ENCODE measurements at places on chromosomes 11 and 22.

GRCh38 chr11:95229199-95229992 lies 1.6 kb downstream of the SESN3 start:
- peak; percentile 23 for DNase-seq

DNA sequence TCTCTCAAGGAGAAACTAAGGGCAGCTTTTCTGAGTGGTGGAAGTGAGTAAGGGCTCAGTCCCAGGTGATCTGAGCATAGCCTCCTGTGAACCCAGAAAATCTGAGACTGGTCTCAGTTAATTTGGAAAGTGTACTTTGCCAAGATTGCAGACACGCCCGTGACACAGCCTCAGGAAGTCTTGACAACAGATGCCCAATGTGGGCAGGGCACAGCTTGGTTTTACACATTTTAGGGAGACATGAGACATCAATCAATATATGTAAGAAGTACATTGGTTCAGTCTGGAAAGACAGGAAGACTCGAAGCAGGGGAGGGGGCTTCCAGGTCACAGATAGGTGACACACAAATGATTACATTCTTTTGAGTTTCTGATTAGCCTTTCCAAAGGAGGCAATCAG lies 13.5 kb upstream of the CRY2 start:
- DNase-seq, result no peak

GRCh38 chr11:27621405-27622161 lies 78.7 kb downstream of the BDNF start:
- no peak for DNase-seq

- DNase-seq, result no peak
Observed at GRCh38 chr11:65599216-65599954, 3.8 kb upstream of the KCNK7 start.

GRCh38 chr11:132035766-132036165 lies 665.4 kb downstream of the NTM start:
- DNase-seq, result no peak

GRCh38 chr22:19955241-19956128 lies 13.9 kb upstream of the TXNRD2 start:
- DNase-seq, result no peak

GRCh38 chr11:13137844-13138301 lies 128.8 kb downstream of the RASSF10 start:
- DNase-seq, result no peak

DNA sequence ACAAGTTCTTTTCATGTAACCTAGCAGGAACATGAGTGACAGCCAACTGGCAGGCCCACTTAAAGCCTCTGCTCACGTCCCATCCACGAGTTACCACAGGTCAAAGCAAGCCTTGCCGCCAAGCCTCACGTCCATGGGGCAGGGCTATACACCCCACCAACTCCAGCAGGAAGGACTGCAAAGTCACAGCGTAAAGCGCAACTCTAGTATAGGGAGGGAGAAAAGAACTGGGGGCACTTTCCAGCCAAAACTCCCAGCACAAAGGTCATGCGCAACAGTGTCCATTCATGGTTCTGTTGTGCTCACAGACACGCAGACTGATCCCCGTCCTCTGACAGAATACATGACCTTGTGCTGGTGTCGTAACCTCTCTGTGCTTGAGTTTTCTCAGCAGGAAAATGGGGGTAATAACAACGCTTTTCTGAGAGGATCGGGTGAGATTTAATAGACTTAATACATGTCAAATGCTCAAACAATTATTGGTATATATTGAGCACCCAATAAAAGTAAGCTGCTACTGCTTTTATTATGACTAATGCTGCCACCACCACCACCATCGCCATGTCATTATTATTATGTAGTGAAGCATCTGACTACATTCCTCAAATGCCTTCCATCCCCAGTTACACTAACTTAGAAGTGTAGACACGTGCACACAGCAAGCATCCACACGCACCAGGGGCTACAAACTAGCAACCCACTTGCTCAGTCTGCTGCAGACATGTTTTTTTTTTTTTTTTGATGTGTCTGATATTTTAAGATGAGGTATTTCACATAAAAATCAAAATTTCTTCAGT lies 104.4 kb upstream of the PARVA start:
- no peak for DNase-seq

DNA sequence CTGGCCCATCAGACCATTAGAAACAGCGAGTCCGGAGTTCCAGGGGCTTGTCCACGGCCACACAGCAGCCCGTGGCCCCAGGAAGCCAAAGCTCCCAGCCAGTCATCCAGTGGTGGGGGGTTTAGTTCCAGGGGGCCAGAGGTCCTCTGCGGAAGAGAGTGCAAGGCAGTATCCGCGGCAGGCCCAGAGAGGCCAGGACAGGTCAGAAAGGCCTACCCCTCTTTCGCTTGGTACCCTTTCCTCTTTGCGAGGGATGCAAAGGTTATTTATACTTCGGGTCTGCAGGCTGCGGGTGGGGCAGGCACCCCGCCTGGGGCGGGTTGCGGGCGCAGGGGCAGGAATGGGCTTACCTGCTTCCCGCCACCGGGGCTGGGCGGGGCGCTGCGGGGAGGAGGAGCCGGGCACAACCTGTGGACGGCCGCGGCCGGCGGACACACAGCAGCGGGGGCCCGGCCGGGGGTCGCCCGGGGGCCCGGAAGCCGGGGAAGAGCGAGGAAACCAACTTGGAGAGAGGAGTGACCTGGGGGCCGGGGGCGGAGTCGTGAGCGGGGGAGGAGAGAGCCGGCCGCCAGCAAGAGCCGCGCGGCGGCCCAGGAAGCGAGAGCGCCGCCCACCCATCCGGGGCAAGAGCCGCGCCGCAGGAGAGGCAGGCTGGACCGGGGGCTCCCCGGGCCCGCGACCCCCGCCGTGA lies at the start of gene SH3BP1:
SH3BP1 (plus strand) TSS at position 600 of the 691 bp plus-strand sequence. CDS start 119 bp downstream, outside the sequence.
- DNase-seq, result peak; percentile 67

DNA sequence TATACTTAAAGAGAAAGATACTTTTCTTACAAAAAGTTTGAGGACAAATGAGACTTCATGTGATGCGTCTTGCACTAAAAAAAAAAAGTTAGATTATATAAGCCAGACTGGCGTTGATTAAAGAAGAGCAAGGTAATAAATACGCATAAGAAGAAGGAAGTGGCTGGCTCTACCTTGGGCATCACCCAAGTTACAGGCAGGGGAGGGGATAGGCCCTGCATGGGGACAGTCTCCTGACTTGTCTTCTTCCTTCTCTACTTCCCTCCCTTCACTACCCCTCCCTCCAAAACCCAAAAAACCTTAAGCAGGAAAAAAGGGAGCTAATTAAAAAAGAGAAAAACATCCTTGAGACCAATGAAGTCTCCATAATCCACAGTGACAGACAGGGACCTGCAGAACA lies 22.3 kb upstream of the TMA7B start:
- no peak for DNase-seq

GRCh38 chr11:69642549-69642912 lies 1.6 kb downstream of the CCND1 start:
- no peak for DNase-seq

- DNase-seq, result no peak
Observed at GRCh38 chr11:65323813-65324212, 9.1 kb downstream of the CDC42EP2 start.

DNA sequence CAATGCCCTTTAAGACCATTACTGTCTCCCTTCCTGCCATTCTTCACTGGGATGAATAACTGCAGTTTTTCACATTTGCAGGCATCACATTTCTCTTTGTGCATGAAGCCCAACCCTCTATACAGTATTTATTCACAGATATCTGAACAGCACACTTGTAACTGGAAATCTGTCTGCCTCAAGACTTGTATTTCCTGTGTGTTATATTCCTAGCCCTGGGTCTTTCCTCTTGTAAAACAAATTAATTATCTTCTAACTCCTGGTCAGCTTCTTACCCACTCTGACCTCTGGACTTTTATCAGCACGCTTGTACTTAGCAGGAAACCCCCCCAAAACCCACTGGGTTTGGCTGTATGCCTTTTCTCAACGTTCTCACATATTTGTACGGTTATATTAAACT lies 2.0 kb downstream of the CSRP3 start:
- DNase-seq, result no peak

DNA sequence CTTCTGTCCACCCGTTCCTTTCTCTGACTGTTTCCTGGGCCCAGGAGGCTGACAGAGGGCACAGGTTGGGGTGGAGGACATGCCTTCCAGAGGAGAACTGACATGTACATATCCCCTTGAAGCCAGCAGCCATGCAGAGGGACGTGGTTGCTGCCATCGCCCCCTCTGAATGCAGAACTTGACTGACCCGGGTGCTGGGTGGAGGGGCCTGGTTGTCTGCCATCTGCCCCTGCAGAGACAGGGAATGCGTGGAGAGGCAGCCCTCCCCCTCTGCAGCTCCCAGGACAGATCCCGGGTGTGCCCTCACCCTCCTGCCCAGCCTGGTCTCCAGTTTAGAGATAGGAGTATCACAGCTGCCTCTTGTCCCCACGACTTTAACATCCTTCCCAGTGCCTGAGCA lies 383.0 kb upstream of the B3GAT1 start:
- DNase-seq, result no peak

- DNase-seq, result no peak
Observed at GRCh38 chr22:24007253-24008021, 2.2 kb upstream of the GSTT4 start.

GRCh38 chr11:103619938-103620337 lies 416.5 kb upstream of the DDI1 start:
- DNase-seq, result no peak

DNA sequence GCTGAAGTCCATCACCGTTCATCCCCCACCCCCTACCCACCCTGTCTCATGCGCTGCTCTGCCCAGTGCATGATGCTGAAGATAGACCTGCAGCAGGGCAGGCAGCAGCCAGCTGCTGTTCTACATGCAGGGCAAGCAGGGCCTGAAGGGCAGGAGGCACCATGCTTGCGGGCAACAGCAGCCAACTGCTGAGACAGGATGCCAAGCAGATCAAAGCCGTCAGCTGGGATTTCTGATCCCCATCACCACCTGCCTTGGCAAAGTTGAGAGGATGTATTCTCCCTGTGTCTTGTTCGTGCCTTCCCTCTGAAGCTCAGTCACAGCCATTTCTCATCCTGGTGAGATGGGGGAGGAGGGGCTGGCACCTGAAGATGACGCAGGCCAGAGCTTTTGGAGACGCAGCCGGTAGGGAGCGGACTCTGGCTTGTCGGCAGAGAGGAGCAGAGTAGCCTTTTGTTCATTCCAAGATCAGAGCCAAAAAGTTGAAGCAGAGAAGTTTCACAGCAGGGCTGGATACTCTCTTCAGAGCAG lies 227.0 kb downstream of the GRIK4 start:
- DNase-seq, result no peak

DNA sequence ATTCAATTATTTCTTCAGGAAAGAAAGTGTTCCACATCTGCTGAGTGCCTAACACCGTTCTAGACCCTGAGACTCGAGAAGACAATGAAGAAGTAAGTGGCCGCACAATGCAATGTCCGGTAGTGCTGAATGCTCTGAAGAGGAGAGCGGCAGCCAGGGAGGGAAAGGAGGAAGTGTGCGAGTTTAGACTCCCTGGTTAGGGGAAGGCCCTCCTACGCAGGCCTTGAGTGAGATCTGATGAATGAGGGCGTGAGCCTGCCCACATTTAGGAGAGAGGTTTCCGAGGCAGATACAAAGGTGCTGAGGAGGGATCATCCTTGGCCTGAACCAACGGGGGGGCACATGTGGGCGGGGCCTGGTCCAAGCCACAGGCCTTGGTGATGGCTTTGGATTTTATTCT lies 558.6 kb downstream of the NTM start:
- no peak for DNase-seq

DNA sequence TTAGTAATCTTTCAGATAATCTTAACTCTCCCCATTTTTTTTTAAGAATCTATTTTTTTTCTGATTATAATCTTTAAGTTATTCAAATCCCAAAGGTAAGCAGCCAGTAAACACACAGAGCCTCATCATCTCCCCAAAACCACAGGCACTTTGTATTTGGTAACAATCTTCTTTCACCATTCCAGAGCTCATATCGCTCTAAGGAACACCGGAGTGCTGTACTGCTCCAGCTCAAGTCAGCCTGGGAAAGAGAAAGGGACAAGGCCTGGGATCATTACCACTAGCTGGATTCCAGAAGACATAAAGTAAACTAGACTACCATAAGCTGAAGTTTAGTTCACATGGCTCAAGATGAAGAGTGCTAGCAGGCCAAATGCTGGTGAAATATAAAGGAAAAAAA lies 73.0 kb upstream of the APOA1 start:
- no peak for DNase-seq

- no peak for DNase-seq
Observed at GRCh38 chr11:132980670-132981069, 551.6 kb downstream of the OPCML start.

- no peak for DNase-seq
Observed at GRCh38 chr11:46903846-46904245, 14.5 kb downstream of the LRP4 start.

GRCh38 chr11:64501500-64502427 lies 89.3 kb upstream of the SLC22A12 start:
- no peak for DNase-seq

DNA sequence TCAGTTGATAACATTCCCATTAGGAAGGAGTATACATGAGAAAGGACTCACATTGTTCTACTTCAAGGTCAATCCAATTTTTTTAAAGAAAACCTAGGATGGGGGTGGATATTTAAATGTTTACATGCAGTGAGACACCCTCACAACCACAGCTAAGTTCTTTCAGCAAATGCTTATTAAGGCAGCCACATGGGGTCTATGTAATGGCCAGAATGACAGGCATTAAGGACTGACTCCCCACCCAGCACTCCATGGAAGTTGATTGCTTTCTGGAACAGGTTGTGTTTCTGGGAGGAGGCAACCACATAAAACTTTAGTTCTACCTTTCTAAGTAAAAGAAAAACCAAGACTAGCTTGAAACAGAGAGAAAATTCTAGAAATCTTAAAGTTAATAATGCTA lies 662.0 kb upstream of the CCDC90B start:
- DNase-seq, result no peak

DNA sequence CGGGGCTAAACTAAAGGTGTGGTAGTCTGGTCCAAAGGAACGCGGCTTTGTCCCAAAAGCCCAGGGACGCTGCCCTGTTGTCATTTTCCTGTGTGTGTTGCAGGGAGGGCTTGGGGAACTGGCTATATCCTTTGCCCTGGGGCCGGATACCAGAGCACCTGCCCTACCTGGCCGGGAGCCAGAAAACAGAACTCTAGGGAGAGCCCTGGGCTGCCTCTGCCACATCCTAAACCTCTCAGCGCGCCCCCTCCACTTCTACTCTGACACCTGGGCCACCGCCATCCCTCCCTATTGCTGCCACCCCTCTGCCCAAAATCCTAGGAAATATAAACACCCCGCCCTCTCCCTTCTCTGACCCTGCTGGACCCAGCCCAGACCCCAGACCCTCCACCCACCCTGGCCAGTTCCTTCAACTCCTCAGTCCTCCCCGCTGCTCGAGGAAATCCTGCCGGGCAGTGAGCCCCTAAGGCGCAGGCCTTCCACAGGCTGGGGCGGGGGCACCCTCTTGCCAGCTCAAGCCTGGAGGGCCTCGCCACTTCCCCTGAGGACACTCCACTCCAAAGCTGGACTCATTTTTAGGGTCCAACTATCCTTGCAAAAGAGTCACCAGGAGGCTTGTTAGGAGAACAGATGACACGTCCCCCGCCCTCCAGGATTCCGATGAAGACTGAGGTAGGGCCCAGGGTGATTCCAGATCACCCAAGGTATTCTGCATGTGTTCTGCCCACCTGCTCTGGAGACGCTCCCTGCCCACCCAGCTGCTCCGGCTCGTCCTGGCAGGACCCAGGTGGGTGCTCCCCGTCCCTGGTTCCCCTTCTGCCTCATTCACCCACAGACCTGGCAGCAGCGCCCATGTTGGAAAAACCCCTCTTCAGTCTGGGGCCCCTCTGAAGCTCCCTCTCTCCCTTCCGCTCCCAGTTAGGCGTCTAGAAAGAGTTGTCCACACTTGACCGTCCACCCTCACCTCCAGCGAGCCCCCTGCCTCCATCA lies 12.2 kb downstream of the KCTD17 start:
- peak; percentile 73 for DNase-seq

All from BE2C (cell line).